ENCODE measurements at places on chromosomes 6 and 20.

DNA sequence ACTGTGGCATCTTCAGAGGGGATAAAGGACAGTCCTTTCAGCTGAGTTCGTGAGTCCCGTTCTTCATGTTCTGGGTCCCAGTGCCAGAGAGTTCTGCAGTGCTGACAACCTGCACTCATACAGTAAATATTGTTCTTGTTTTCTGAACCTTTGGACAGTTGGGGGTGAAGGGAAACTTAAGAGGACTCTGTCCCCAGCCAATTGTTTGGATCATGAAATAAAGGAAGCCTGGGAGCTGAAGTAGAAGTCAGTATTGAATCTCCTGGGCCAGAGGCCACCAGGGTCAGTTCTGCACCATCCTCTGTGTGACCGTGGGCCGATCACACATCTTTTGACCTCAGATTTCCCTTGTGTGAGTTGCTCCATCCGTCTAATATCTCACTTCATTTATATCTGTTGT is 3.2 kb downstream of the SLC2A12 start:
- DNase-seq, result no peak

DNA sequence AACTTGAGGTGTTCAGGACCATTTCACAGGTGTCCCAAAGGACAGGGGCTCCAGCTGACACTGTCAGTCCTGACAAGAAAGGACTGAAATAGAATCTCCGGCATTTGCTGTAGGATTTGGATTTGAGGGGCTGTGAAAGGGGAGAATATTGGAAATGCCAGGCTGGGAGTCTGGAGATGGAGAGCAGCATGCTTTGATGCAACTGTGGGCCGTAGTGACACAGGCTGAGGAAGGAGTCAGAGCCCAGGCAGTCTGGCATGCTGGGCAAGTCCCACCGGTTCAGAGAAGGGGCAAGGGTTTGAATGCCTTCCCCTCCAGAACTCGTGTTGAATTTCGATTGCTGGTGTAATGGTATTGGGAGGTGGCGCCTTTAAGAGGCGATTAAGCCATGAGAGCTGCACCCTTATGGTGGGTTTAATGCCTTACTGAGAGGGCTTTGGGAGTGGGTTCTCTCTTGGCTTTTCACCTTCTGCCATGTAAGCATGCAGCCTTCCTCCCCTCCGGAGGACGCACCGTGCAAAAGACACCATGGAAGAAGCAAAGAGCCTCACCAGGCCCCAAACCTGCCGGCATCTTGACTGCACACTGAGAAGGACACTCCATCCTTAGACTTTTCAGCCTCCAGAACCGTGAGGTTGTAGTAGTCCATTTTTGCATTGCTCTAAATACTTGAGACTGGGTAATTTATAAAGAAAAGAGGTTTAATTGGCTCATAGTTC is 9.4 kb upstream of the PYGB start:
- DNase-seq, result no peak

DNA sequence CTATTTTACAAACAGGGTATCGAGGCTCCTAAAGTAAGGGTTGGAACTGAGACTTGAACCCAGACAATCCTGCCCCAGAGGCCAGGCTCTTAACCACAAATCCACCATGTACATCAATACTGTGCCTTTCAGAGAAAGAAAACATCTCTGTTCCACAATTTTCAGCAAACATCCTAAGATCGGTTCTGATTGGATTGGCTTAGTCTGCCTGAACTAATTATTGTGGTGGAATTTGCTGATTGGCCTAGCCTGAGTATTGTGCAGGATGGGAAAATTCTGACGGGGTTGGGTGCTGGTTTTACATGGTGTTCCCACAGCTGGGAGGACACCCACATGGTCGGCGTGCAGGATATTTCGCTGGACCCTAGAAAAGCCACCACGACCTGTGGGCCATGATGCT is at the start of gene CLPSL1:
TSS of gene CLPSL1 (plus strand) at position 301 of the 400 bp plus-strand sequence. CDS start at position 393, 92 bp downstream.
- no peak for DNase-seq

DNA sequence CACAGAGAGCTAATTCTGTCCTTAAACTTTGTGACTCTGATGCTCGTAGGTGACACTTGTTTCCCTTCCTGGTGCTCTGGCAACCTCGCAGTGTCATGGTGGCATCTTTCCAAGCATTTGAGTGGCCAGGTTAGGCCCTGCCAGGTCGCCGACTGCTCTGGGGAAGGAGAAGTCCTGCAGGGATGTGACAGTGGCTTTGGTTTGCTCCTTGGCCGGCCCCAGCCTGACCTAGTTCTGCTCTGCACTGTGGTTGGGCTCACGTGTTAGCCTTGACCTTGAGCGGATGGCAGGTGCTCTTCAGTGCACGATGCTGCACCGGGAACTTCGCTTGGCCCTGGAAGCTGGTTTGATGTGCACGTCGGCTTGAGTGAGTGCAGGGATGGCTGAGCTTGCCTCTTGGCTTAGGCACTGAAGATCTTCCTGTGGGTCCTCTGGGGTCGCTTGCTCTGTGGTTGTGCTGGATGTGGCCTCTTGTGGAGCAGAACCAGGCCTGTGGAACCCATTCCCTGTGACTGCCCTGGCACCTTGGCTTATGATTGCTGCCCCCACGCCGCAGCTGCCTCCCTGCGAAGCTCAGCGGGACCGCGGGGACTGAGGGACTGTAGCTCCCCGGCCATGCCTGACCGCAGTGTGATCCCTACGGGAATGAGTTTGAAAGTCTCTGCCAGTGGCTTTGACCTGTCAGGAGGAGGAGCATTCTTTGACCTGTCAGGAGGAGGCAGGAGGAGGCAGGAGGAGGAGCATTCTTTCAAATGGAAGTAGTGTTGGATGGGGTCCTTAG is 8.7 kb downstream of the OSBPL2 start:
- DNase-seq, result no peak

DNA sequence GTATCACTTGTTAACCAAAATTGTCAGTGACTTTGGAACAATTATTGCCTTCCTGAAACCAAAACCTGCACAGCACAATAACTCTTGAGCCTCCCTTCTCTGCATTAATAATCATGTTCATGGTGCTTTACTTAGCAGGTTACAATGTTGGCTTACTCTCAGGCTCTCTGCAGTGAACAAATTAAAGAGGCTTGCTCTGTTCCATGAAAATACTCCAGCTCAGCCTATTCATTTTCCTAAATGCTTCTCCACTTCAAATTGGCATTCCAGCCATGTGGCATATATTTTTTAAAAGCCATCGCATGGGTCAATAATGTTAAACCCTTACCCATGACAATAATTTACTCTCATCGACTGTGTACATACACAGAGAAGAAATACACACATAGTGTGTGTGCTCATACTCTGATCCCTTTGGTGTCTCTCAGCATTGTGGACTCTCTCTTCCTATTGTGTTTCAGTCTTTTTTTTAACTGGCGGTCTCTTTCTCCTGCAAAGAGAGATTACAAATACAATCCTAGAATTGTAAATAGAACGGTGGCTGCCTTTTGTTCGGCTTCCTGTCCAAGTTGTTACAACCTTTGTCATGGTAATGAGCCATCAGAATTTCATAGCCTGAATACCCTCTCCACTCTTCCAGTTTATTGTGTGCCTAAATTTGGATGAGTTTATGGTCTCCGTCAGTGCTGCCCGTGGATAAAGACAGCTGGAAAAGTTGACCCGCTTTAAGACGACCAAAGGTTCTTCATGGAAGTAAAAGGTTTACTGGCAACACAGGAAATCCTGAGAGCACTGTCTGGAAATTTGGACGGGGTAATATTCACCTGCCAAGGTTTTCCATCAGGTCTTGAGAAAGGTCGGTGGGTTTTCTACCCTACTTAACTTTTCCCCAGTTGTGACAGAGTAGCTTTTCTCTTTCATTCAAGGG is 263.6 kb downstream of the CD83 start:
- DNase-seq, result no peak

DNA sequence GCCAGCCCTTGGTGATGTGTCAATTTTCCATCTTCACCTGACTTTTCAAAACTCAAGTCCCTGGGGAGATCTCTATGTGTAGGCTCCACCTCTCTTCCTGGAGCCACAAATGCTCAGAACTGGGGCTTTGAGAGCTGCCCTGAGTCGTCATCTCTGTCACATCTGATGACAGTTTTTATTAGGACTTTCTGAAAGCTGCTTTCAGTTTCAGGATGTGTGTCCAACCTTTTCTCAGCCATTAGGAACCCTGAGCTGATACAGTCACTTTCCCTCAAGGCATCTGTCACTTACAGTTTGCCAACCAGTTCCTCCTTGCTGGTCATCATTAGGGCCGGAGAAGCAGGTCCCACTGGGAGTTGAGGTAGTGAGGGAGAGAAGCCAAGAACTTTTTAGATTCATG is 365.9 kb upstream of the CHD6 start:
- DNase-seq, result no peak

- DNase-seq, result no peak
Measured at GRCh38 chr6:90202156-90202555, 94.5 kb downstream of the BACH2 start.

DNA sequence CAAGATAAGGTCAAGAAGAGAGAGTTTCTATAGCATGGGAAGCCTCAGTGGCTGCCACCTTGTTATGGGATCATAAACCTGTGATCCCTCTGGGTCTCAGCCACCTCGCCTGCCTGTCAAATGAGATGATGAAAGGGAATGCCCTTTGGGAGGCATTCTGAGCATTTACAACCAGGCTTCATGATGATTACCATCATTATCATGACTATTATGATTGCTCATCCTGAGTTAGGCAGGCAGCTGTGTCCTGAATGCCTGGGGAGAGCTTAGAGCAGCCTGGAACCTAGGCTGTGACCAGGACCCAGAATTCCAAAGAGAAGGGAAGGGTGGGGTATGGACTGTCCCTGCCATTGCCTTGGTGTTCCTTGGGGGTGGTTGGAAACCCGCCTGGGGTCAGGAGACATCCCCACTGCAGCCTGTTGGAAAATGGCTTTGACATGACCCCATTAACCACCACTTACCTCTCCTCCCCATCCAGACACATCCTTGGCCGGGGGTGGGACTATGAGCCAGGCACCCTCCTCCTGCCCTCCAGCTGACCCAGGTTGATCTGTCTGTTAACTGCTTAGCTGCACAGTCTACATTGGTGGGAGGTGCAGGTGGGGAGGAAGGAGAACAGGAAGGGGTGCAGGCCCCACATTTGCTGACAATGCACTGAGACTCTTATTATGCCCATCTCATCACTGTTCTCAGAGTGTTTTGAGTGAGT is 51.9 kb downstream of the LRFN2 start:
- no peak for DNase-seq

DNA sequence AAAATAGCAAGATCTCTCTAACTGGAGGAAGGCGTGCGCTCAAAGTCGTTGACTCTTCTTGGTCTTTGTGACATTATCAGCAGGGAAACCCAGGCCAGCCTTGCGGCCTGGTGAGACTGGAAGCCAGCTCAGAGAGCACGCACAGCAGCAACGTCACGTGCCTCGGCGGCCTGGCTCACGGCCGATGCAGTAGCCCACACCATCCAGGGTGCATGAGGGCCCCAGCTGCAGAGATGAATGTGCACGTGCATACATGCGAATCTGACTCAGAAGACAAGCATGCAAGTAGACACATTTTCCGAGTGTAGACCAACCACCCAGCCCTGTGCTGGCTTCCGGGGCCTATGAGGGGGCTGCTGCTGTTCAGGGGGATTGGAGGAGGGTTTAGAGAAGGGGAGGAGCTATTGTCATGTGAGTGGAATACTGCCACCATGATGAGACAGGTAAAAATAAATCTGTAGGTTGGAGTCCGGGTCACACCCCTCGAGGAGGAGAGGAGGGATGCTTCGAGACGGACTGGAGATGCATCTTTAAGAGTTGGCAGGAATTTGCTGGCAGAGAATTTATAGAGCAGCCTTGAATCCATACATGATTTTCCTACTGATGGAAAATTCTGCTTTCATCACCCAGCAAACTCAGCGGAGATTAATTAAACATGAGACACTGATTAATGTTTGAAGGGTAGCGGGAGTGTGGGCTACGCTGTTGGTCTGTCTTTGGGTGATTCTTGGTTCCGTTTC is 388.2 kb downstream of the CDH4 start:
- DNase-seq, result no peak

DNA sequence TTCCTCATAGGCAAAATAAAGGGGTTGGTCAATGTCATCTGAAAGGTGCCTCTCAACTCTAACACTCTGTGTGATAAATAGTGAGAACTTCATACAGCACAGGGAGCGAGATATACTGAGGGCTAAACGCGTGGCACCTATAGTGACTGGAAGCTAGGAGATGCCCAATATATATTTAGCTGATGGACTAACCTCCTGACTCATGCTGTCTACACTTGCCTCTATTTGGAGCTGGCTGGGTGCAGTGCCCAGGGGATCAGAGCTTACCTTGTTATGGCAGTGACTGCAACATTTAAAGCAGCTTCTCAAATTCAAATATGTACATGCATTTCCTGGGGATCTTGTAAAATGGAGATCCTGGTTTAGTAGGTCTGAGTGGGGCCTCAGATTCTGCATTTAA is 111.6 kb upstream of the PLN start:
- DNase-seq, result no peak

GRCh38 chr6:20978151-20978614 is 443.9 kb downstream of the CDKAL1 start:
- DNase-seq, result no peak

- no peak for DNase-seq
Measured at GRCh38 chr6:80376411-80376810, 269.9 kb downstream of the BCKDHB start.

GRCh38 chr6:167031082-167031709 is 32.0 kb downstream of the CEP43 start:
- no peak for DNase-seq
